NCI-H1694 treated with DMSO at 0.1 percent for 48 hours (cell line): ENCODE measurements at places on chromosomes 12 and 14.

- no peak for DNase-seq
These were observed 141.3 kb upstream of the FKBP4 start for GRCh38 chr12:2653461-2653965.

GRCh38 chr12:130222519-130223218, 60.4 kb downstream of the FZD10 start:
- no peak for DNase-seq

GRCh38 chr14:57871459-57872080, 5.7 kb upstream of the SLC35F4 start:
- peak; percentile 73 for DNase-seq

DNA sequence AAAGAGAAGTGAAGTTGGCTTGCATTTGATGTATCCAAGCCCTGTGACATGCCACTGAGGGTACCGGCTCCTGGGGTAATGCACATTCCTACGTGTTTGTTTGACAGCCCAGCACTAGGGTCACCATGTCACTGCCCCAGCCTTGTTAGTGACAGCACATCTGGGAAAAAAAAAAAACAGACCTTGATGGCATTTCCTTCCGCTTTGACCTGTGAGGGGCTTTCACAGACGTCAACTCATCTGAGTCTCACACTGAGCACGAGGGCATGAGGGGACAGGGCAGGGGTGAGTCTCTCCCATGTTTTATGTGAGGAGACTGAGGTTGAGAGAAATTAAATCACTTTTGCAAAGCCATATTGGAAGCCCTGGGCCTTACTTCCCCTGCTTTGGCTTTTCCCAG, 111.5 kb downstream of the NUAK1 start:
- no peak for DNase-seq

- no peak for DNase-seq
These were observed 254.2 kb downstream of the ACSS3 start for GRCh38 chr12:81332054-81332453.

- no peak for DNase-seq
These were observed 45.6 kb downstream of the ABCD2 start for GRCh38 chr12:39573971-39574370.

GRCh38 chr12:41277100-41277945, 89.2 kb downstream of the PDZRN4 start:
- peak; percentile 33 for DNase-seq
